Stimulated activated CD8-positive, alpha-beta memory T cell treated with anti-CD3 and anti-CD28 coated beads, Interleukin-7, amount 100 ng/mL, for 48 hours (primary cell): ENCODE measurements at places on chromosomes 11 and 22.
A peak's percentile ranks its signal among the peaks of the same experiment; 100 is the strongest.

- no peak for DNase-seq
Measured at GRCh38 chr11:114892381-114893197, 214.3 kb downstream of the NXPE2 start.

- no peak for DNase-seq
Measured at GRCh38 chr11:124776865-124777645, 15.0 kb upstream of the ESAM start.

GRCh38 chr22:23826510-23827350 is 12.1 kb downstream of the DERL3 start:
- DNase-seq = no peak

DNA sequence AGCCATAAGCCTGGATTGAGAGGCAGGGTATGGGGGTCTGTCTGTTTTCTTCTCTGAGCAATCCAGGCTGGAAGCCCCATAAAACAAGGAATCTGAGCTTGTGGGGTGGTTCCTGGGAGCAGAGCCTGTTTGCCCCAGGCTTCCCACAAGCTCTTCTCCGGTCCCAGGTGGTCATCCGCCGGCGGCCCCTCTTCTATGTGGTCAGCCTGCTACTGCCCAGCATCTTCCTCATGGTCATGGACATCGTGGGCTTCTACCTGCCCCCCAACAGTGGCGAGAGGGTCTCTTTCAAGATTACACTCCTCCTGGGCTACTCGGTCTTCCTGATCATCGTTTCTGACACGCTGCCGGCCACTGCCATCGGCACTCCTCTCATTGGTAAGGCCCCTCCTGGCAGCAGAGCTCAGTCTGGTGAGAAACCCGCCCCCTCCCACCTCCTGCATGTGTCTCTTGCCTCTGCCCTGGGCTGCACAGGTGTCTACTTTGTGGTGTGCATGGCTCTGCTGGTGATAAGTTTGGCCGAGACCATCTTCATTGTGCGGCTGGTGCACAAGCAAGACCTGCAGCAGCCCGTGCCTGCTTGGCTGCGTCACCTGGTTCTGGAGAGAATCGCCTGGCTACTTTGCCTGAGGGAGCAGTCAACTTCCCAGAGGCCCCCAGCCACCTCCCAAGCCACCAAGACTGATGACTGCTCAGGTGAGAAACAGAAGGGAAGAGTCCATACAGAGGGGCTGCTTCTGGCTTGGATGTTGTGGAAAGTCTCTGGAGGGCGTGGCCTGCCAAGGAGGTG is 11.6 kb downstream of the HTR3A start:
- no peak for DNase-seq

GRCh38 chr11:32210556-32210955 is 119.7 kb downstream of the RCN1 start:
- no peak for DNase-seq

DNA sequence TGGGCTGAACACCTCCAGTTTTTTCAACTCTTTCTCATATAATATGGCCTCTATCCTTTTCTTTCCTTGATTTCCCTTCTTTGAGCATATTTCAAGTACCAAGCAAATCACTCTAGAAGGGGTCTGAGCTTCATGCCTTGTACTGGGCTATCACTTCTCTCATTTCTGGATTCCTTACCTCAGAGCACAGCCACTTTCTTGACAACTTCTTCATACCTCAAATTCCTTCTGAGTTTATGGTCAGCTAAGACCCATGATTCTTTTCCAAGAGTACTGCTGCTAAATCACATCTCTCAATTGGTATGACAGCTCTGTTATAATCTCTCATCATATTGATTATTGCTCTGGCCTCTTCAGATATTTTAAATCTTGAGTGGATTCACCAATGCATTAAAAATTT is 224.8 kb upstream of the ZBED5 start:
- DNase-seq = no peak

GRCh38 chr11:33982661-33983060 is 68.9 kb upstream of the CAPRIN1 start:
- DNase-seq = no peak

- no peak for DNase-seq
Measured at GRCh38 chr11:64103277-64103985, 62.5 kb downstream of the MACROD1 start.

DNA sequence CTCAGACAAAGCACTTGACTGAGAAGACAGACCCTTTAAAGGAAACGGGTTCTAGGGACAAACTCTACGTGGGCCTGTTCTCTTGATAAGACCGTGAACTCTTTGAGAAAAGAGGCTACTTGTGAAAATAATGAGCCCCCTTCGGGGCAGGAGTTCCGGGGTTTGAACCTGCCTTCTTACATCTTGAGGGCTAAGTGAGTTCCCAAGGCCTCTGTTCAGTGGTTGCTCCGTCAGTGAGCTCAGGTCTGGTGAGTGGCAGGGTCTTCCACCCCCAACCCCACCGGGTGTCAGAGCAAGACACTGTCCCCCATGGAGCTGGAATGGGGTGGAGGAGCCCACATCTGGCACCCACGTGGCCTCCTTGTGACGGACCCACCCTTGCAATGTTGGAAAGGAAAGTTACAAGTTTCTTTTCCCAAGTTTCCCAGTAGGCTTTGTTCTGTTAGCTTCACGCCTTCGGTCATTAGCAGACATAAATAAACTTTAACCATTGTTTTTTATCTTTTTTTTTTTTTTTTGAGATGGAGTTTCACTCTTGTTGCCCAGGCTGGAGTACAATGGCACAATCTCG is 6.3 kb upstream of the SAMM50 start:
- no peak for DNase-seq

DNA sequence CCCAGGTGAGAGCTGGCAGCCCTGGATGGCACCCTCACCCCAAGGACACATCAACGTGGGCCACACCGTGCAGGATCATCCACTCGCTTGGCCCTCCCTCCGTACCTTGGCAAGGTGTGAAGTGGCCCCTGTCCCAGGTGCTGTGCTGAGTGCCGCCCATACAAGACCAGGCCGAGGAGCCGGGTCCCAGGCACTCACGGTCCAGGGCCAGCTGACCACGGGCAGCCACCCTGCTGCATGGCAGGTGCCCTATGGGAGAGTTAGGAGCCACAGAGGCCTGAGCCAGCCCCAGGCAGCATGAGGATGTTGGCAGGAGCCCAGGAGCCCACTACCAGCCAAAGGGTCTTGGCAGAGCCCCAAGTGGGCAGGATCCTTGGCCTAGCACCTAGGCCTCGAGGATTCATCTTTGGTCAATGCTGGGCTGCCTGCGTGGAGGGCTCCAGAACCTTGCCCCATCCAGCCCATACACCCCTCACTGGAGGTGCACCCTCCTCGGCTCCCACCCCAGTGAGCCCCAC is 19.6 kb downstream of the RTN4R start:
- DNase-seq = no peak

- no peak for DNase-seq
Measured at GRCh38 chr11:30710221-30710620, 124.1 kb upstream of the MPPED2 start.

DNA sequence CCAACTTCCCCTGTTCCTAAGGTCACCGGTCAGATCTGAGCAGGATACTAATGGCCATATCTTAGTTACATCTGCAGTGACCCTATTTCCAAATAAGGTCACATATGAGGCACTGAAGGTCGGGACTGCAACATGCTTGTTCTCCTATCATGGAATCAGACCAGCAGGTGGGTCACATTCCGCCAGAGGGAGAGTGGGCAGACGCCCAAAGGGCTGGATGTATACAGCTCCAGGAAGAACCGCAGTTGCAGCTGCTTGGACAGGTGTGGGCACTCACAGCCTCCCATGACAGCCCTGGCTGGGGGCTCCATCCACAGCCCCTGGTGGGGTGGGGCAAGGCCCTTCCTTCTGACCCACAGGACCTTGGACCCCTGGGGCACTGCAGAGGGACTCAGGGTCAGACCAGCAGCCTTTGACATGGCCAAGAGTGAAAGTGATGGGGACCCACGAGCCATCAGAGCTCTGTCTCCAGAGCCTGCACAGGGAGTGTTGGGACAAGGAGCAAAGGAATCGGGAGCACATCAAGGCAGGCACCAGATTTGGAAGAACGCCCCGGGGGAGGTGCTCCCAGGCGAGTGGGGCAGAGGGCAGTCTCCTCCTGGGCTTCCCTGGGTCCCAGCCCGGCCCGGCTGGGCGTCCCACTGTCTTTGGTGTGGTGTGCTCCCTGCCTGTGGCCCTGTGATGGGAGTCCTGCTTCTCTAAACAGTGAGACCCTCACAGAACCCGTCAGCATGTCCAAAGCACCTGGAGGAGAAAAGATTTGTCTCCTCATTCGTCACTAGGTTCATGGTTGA is 13.3 kb upstream of the CD81 start:
- DNase-seq = no peak

- DNase-seq = no peak
Measured at GRCh38 chr11:11598243-11598642, 23.6 kb downstream of the GALNT18 start.

GRCh38 chr11:134677397-134677822 is 265.4 kb upstream of the B3GAT1 start:
- DNase-seq = no peak

- DNase-seq = no peak
Measured at GRCh38 chr11:83172551-83172950, 15.6 kb downstream of the PCF11 start.

DNA sequence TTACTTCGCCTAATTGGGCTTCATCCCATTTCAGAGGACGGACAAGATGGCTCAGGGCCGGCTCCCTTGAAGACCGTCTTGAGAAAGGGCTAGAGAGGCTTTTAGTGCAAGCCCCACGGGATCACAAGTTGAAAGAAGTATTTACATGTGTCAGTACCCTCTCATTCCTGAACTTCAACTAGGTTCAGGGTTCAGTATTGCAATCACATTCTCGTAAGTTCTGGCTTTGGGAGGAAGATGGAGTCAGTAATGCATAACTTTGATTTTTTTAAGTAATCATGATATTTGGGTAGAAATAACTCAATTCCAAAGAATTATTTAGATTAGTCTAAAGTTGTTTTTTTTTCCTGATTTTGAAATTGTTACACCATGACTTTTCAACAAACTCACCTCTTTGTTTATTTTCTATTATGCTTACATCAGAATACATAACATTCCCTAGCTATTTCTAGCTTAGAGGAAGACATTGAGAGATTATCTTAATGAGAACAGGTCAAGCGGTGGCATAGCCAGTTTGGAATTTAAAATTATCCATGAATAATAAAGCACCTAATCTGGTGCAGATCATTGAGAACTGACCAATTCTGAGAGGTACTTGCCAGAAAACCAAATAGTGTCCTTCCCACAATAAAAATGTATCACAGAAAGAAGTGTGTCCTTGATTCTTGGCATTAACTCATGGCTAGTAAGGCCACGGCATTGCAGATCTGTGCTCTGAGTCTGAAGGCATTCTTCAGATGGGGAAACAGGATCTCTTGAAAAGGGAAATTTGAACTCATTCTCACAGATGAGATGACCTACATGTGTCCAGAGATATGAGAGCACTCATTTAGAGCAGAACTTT is 92.1 kb upstream of the BLID start:
- no peak for DNase-seq

GRCh38 chr22:39283322-39284141 is 35.9 kb downstream of the RPL3 start:
- DNase-seq = no peak

DNA sequence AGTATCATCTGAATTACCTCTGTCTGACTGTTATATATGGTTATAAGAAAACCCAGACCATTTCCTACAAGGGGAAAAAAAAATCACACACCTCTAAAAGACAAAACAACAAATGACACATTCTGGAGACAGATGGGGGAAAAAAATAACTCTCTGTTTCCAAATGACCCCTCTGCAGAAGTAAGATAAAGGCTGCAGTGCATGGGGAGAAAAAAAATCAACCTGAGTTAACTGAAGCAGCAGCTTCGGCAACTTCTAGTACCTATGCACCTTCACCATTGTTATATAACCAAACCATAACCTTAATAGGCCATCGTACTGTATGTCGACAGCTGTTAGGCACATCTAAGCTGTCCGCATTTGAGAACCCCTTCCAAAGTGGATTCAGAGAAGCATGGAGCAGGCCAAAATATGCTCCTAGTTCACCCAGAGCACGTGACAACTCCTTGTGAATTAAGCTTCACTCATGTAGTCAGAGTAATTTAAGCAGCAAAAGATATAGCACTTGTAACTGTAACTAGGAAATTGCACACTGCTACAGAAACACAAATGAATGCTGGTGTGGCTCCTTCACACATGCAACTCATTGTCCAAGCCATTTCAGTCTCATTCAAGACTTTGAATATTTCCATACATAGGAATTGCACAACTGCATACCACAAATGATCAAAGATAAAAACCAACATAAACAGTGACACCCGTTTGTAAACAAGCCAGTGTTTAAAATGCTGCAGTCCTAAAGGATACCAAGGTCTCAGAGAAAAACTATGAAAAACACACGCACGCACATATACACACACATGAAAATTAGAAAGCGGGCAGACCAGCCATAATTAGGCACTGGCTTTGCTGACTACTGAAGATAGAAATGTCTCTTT is 2.7 kb downstream of the SIK3 start:
- no peak for DNase-seq

- DNase-seq = no peak
Measured at GRCh38 chr22:39655004-39655579, 84.5 kb downstream of the CACNA1I start.

GRCh38 chr22:19419464-19420178 is 11.9 kb downstream of the HIRA start:
- DNase-seq = peak; percentile 53

DNA sequence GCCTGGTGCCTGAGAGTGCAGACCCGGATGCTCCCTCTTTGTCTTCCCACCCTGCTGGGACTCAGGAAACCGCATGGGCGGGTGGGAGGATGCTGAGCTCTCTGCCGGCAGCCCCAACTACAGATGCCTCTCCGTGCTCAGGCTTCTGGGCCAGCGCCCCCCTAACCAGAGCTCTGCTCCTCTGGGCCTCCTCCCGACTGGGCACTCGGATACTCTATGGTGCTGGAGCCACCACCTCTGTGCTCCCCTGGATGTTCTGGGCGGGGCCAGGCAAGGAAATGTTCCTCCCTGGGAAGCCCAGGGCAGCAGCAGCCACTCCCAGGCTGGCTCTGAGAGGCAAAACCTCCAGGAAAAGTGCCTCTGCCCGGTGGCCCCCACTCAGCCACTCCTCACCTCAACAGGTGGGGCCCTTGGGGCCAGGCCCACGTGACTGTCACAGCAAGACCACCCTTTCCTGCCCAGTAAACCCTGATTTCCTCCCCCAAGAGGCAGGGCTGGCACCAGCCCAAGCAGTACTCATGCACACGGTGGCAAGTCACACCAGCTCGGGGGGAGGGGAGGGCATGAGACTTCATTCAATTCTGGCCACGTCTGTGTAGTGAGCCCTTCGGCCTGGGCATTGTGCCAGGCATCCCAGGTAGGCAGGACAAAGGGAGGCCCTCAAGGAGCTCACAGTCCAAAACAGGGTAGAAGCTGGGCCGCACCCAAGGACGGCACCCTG is 54.7 kb upstream of the TCF20 start:
- no peak for DNase-seq

GRCh38 chr11:13277768-13278608 is at the start of gene BMAL1:
TSS of gene BMAL1 (plus strand) at chr11:13277790. CDS start at chr11:13354309, 76,519 bp downstream.
- DNase-seq = no peak
